ENCODE measurements at places on chromosomes 1 and 21.

DNA sequence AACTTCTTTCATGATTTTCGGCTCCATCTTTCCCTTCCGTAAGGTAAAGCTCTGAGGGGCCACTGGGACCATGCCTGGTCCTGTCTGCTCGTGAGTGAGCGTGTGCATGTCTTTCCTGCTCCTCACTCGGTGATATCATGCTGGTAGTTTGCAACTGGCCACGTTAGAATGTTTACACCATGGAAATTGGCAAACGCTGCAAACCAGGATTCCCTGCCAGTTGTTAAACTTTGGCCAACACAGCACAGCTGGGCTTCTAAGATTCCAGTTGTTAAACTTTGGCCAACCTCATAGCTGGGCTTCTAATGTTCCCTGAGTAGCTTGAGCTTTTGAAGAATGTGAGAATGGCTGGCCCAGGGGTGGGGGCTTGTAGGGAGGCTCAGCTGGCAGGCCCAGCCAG lies 68.0 kb upstream of the ACTL8 start:
- no peak for DNase-seq

GRCh38 chr1:154170547-154171222 lies 15.8 kb upstream of the NUP210L start:
- no peak for DNase-seq

DNA sequence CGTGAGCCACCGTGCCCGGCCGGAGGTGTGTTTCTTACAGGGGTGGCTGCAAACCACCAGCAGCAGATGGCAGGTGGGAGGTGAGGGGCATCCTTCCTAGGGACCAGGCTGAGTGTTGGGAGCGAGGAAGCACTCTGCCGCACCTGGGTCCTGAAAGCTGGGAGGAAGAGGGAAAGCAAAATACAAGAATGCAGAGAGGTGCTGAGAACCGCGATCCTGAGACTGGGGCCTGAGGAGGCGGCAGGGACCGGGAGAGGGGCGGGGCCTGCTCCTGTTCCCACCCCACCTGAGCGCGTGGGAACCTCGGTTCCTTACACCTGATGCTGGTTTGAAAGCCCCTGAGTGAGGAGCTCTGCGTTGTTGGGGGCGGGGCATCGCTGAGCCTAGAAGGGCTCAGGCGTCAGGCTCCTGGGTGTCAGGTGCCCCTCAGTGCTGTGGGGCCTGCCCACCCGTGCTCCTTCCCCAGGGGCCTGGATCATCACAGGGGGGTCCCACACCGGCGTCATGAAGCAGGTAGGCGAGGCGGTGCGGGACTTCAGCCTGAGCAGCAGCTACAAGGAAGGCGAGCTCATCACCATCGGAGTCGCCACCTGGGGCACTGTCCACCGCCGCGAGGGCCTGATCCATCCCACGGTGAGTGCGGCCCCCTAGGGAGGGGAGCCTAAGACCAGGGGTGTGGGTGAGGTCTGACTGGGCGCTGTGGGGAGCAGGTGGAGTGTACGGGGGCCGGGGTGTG lies 15.5 kb downstream of the TRPM2 start:
- DNase-seq: no peak

DNA sequence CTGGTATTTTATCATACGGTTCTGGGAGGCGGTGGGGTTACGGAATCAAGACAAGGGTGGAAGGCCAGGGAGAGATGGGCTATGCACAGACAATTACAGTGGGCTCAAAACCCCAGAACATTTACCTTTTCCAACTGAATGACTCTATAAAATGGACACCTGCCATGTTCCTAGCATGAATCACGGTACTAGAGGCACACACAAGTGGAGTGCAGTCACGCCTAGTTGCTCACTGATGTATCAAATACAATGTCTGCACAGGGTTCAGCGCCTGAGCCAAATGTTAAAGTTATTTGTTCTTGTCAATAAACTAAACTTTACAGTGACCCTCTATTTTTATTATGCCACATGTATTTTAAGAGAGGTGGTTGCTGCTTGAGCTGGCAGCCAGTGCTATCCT lies 121.4 kb downstream of the ATG4C start:
- DNase-seq: no peak

DNA sequence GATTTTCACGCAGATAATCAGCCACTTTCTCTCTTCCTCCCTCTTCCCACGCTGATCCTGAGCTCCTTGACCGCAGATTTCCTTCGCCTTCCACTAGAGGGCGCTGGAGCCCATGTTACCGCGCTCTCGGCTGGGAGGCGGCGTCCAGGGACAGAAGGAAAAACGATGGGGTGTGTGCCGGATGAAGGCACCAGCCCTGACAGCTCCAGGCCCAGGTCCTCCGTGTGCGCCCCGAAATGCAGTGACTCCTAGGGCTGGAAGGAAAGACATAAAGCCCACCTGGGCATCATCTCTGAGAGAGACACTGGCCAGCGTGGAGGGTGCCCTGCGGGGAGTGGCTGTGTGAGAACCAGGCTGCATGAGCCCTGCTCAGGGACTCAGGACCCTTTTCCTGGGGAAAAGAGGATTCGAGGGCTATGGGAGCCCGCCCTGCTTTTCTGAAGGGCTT lies 44.9 kb upstream of the CYP2J2 start:
- DNase-seq: peak; percentile 70

DNA sequence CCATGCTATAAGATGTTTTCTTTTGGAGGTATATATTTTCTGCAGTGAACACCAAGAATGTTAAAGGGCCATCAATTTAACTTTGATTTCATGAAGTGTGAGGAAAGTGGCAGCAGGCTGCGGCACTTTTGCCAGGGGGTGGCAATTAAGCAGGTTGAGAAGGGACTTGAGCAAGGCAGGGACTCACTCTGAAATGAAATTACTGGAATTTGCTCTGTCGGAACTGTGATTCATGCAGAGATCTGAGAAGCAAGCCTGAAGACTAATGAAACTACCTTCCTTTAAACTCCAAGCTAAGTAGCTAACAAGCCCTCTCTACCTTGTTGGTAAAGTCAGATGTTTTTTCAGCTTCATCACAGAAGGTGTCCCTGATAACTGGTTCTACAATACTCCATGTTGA lies 441.6 kb downstream of the SIPA1L2 start:
- DNase-seq: no peak

GRCh38 chr1:168601051-168601450 lies 24.6 kb downstream of the XCL1 start:
- DNase-seq: no peak

DNA sequence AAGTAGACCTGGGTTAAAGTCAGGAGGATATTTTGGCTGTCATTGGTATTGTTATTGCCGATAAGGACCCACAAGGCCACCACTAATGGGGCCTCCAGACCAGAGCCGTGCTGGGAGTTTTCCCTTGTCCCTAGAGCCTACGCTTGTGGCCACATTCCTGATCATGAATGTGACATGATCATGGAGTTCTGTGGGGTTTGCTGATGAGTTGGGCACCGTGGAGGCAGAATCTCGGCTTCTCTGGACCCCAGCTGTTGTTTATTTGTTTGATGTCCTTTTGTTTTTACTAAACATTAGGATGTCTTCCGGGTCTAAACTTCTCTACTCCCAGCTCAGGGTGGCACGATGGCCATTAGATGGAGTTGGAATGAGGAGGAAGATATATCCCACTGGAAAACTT lies 74.9 kb upstream of the TMPRSS2 start:
- no peak for DNase-seq

DNA sequence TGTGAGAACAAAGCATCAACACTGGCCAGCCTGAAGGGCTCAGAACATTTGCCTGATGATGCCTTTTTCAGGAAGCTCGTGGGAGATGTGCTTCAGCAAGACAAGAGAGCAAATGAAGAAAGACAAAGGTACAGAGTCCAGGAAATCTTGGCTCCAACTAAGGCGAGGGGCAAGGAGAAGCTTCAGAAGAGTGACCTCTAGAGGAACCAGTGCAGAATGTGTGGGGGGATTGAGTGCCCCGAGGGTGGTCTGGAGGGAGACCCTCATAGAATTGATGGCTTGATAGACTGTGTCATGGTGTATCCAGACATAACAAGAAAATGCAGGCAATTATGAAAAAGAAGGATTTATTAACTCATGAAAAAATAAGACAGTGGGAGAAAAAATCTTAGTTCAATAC lies 15.3 kb upstream of the NLRP3 start:
- DNase-seq: no peak

DNA sequence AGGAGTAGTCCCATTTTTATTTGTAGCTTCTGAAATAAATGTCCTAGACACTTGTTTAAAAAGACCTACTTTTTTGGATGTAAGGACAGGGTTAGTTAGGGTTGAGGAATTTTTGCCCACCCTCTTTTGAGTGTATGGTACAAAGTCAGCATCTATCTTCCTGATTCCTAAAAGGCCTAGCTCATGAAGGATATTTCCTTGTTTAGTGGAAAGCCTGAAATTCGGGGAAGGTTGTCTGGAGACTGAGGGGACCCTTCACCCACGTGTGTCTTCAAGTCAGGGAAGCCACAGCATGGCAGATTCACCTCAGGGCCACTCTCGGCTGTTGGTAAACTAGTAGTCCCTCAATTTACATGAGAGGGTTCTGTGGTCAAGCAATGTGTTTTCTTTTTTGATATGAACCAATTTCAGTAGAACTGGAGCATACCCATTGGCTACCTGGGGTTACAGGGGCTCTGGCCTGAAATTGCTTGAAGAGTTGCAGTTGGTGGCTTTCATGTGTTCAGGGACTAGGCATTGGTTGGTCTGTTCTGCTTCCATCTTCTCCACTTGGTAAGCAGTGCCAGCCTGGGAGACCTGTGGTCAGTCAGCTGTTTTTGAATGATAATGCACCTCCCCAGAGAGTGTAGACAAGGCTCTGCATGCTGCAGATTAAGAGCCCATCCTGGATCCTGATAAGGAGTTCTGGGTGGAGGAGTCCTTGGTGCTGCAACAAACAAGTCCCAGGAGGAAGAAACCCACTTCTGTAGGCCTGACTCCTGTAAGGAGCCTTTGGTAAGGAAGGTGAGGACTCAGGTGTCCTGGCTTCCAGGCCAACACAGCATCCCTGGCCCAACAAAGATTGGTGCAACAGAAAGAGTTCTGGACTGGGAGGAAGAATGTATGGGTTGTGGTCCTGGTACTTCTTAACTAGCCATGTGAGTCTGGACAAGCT lies 6.3 kb downstream of the BTG2 start:
- no peak for DNase-seq

DNA sequence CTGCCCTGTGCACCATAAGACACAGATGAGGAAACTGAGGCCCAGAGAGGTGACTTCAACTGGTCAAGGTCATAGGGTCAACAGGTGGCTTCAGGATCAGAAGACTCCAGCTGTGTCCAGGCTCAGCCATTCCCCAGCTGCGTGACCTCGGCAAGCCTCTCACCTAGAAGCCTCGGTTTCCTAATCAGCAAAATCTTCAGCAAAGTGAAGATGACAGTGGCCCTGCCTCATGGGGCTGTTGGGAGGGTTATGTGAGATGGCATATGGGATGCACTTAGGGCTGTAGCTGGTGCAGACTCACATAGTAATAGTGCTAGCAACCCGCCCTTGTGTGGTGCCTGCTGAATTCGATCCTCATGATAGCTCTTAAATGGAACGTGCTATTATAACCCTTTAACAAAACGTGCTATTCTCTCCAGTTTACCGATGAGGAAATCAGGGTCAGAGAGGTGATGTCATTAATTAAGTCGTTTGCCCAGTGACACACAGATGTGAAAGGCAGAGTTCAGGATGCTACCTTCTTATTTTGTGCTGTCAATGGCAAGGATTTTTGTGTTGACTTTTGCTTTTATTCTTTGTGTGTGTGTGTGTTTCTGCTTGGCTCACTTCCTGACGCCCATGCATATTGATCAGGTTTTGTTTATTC lies 472.9 kb downstream of the MATN1 start:
- DNase-seq: no peak

GRCh38 chr1:192442736-192443135 lies 125.9 kb downstream of the RGS21 start:
- DNase-seq: no peak

DNA sequence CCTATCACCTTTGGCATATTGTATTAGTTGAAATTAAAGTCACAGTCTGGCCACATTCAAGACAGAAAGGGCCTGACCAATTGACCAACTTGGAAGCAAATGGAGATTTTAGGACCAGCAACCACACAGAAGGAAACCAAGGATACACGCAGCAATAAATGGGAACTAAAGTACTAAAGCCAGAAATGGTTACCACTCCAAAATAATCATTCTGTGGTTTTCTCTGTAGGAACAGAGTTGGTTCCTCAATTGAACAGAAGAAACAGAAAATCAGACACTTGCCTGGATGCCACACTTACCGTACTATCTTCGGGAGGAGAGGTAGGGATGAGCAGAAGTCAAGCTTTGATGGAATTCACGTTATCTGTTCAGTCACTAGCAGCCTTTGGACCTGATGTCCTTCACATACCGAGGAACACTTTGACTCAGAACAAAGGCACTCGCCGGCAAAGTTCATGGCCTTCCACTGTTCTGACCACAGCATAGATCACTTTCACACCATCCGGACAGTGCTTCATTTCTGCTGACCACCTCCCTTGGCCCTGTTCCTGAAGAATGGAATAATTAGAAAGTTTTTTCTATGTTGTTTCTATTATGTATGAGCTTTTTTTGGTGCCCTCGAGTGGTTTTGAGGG lies 96.9 kb downstream of the LPAR3 start:
- DNase-seq: no peak

DNA sequence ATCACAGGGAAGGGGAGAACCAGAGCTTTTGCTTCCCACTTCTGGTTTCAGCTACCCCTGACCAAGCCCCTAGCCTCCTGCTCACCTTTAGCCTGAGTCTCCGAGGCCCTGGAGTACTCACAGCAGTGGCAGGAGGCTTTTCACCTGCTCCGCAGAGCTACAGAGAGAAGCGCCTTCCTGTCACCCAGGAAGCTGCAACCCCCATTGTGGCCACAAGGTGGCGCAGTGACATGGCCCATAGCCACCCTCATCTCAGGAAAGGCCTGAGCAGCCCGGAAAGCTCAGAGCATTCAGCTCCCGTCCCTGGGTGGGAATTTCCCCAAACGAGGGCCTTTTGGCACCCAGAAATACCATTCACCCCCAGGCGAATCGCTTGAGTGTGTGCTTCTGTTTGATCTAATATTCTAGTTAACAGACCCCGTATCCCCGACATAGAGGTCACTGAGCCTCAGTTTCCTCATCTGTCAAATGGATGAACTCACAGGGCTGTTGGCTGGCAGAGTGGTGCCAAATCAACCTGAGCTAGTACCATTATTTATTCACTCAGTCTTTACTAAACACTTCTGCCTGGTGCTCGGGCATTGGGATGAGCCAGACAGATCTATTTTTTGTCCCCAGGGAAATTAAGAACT lies 25.3 kb downstream of the A3GALT2 start:
- peak; percentile 46 for DNase-seq

- DNase-seq: no peak
Observed at GRCh38 chr1:27455139-27455811, 34.7 kb downstream of the WASF2 start.

GRCh38 chr1:147781056-147781471 lies 20.7 kb upstream of the GJA5 start:
- no peak for DNase-seq

GRCh38 chr1:183780757-183781156 lies 24.2 kb upstream of the RGL1 start:
- DNase-seq: no peak

GRCh38 chr1:50333595-50333974 lies 89.7 kb downstream of the DMRTA2 start:
- peak; percentile 30 for DNase-seq

- DNase-seq: peak; percentile 13
Observed at GRCh38 chr1:96538883-96539282, 182.7 kb upstream of the PTBP2 start.
